Posterior vena cava (tissue), 2 donors: ENCODE measurements at places on chromosomes 5 and 9.

DNA sequence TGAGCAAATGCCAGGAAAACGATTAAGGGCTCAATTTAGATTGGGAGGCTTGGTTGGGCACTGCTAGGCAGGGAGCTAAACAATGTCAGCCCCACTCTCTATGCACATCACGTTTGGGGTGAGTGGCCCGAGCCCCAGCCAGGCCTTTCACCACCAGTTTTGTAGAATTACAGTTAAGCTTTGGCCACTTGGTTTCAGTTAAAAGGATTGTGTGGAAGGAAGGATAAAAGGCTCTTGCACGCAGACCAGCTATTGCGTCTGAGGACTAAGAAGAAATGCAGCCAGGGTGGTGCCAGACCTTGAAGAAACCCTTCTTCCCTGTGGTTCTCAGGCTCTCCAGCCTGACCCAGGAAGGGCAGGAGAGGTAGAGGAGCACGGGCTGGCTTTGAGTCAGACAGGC is 125.3 kb upstream of the SLC44A1 start:
- no peak for DNase-seq

- DNase-seq = no peak
These were observed 31.4 kb upstream of the ANKRD55 start for GRCh38 chr5:56264417-56265025.

GRCh38 chr5:157956271-157956885 is 97.4 kb upstream of the CLINT1 start:
- DNase-seq = no peak

DNA sequence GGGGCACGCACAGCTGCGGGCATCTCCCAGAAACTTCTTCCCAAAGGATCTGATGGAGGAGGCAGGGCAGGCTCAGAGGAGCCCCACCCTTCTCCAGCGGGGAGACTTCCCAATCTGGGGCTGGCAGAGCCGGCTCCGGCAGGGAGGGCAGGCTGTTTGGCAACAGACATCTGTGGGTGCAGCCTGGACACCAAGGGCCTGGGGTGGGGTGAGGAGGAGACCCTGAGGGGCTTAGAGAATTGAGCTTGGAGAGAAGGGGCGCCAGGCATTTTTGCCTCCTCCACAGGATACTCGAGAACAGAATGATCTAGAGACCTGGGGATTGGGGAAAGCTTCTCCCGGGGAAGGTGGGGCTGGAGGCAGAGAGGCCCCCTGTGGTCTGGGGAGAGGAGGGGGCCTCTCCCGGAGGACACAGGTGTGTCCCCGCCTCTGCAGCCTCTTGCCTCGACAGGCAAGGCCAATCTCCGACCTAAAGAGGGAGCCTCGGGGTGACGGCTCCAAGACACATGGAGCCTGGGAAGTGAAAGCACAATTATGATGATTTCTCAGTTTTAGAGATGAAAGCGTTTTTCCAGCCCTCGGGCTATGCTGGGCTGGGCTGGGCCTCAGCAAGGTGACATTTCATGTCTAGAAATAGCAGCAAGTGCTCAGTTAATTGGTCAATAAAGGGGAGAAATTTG is 8.4 kb downstream of the LHX3 start:
- DNase-seq = no peak

GRCh38 chr9:134185536-134186011 is 21.2 kb upstream of the RNU6ATAC start:
- DNase-seq = peak; percentile 25
